HS-27A (cell line): ENCODE measurements at places on chromosomes 2 and 18.

DNA sequence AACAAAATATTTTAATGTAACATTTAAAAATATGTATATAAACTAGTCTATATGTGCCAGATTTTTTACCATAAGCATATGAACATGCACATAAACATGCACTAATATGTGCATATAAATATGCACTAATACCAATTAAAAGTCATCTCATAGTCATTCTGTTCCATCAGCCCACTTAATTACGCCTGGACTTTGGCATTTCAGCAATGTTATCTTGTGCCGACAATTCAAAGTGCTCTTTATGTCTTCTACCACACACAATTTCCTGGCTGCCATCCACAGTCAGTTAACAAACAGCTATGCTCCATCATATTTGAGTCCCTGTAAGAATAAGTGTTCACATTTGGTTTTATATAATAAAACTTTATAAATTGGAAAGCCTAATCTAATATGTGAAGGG lies 92.6 kb upstream of the TSPYL6 start:
- DNase-seq, result no peak

DNA sequence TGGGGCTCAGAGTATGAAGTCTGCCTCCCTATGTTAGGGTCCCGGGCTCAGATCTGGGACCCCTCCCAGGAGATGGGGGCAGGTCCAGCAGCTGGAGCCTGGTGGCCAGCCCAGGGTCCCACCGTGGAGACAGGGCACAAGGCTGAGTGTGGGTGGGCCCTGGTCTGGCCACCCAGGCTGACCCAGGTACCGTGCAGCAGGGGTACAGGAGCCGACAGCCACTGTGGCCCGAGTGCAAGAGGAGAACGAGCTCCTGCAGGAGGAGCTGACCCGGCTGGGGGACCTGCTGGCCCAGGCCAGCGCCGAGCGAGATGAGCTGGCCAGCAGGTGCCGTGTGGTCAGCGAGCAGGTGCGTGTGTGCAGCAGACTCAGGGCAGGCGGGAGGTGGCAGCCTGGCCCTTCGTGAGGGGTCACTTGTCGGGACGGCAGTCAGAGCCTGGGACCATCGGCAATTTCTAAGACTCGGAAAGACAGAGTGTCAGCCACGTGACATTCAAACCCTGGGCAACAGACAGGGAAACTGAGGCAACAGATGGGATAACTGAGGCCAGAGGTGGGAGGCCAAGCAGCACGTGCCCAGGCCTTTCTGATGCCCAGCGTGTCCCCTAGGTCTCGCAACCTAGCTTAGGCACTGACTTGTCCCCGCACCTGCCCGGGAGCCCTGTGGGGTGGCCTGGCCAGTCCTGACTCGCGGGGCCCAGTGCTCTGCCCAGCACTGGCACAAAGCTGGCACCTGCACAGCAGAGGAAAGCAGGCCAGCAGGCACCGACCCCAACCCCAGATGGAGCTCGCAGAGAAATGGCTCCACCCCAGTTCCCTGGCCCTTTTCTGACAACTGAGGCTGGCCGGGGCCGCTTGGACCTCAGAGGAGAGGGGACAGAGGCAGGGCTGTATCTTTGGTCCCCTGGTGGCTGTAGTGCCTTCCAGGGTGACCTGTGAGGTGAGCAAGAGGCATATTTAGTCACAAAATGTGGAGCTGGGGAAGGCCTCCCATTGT lies 13.9 kb downstream of the CROCC2 start:
- DNase-seq, result no peak

DNA sequence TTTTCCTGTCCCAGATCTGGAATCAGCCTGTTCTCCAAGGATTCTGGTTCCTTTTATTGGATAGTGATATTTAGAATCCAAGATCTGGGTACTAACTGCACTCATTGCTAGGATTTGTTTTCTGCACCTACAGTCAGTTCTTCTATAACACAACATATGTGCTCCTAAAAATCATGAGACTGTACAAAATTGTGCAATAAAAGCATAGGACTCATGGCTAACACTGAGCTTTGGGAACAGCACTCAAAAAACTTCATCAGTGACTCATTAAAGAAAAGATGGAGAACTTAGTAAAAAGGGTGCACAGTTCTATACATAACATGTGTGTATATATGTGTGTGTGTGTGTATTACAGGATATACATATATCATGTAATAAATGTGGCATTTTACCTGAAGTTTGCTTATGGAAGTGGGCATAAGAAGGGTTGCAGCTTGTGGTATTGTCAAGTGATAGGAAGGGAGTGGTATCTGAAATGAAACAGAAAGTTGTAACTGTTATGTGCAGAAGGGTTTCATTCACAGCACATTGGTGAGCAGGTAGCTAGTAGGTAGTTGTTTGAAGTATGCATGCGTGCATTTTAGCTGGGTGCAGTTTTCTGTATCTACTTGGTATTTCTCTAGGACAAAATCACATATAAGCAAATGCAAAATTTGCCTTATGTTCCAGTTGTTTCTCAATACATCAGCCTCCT lies 5.9 kb upstream of the SCYGR2 start:
- DNase-seq, result no peak

GRCh38 chr18:78981394-78981831 lies 1.8 kb downstream of the SALL3 start:
- no peak for DNase-seq

DNA sequence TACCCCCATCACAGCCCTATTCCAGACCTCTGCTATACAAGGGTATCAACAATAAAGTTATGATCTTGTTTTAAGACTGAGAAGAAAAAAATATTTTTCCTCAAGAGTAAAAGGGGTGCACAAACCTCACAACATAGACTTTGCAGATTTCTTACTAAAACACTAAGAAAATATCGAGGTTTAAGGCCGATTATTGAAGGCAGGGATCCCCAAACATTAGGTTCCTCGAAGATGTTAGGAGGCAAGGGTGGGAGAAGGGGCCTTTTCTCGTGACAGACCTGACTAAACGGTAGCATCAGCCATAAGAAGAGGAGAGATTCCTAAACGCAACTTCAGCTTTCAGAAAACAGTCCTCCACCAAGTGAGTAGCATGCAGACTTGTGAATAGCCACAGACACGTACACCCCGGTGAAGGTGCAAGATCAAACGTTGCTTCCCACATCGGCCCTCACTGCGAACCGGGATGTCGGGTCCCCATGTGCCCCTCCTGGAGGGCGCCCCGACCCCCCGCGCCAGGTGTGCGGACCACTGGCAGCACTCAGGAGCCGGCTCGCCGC lies 678 bp downstream of the PIAS2 start:
- no peak for DNase-seq

GRCh38 chr2:50606860-50607259 lies 425.1 kb downstream of the NRXN1 start:
- no peak for DNase-seq

DNA sequence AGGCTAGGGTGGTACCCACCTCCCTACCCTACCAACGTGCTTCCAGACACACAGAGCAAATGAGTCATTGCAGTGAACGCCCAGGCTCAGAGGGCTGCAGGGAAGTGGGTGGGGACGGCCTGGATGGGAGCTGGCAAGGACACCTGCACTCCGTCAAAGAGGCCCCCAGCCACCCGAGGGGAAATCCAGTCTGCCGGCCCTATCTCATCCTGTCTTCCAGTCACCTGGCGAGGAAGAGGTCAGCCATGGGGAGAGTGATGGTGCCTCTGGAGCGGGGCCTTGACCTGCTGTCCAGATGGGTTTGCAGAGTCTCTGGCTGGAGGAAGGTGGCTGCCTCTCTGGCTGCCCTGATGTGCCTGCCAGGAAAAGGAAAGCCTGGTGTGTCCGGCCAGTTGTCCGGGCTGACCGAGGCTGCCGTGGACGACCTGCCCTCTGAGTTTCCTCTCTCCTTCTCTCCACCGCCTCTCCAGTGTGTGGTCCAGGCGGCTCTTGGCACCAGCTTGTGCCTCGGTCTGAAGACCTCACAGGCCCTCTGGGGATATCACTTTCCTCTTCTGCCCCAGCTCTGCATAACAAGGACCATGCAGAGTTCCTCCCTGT lies 209.7 kb upstream of the COPS8 start:
- no peak for DNase-seq

DNA sequence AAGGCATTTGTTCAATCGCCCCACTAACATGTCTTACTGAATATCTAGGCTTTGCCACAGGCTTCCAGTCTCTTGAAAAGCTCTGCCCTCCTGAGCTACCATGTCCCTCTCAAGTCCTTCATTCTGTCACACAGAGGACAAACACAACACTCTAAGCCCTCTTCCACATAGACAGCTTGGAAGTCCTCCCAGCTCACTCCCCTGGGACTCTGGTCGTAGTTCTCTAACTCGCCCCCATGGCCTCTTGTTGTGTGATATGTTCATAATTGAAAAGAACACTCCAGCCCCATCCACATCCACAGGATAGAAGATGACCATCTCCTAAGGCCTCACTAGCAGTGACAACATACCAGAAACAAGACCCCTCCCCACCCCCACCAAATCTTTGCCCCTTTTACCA lies 37.9 kb downstream of the BUB1 start:
- no peak for DNase-seq

GRCh38 chr2:227517724-227518123 lies 45.8 kb downstream of the AGFG1 start:
- DNase-seq, result no peak

DNA sequence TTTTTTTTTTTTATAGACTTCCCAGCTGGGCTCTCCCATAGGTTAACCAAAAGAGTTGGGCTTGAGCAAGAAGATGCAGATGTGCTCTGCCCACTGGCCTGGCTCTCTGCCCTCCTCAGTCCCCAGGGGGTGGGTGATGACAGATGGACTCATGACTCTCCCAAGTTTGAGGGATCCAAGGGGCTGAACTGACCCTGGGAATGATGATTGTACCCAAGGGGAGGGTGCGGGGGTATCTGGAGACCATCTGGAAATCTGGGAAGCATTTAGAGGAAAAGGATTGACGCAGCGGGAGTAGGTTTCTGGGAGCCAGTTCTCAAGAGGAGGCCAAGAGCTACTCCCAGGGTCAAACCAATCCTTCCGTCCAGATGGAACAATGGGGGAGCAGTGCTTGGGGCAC lies 330.8 kb downstream of the CYP26B1 start:
- no peak for DNase-seq

DNA sequence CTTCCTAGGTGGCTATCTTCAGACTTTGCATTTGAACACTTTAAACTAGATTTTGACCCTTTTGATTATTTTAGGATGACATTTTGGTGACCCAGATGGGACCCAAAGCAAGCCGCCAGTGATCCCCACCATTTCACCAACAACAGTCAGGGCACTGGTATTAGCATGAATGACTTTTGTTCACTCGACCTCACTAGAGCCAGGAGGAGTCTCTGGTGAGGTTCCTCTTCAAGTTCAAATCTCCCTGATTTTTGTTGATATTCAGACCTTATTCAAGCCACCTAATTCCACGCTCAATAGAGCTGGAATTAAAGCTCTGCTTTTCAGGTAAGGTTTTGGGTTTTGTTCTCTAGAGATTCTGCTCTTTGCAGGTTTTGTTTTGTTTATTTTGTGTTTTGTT lies 202.3 kb downstream of the MREG start:
- no peak for DNase-seq

- no peak for DNase-seq
Observed at GRCh38 chr2:3656762-3657721, 958 bp upstream of the ALLC start.

GRCh38 chr2:105236060-105236424 lies 5.5 kb upstream of the GPR45 start:
- no peak for DNase-seq

DNA sequence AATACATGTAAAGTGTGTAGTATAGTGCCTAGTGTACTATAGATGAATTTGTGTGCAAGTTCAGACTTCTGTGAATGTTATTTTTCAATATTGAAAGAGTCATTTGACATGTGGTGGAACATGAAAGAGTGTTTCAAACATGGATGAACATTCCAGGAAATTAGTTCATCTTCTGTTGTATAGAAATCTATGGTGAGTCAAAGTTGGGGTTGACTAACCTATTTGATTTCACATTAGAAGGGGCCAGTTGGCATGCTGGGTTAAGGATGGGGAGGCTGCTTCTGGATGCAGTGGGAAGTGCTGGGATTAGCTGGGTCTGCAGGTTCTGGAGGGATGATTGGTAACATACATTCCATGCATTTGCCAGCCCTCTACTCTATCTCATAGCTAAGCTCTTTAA lies 50.6 kb downstream of the LYPD6B start:
- no peak for DNase-seq
